Right cardiac atrium (tissue), 5 donors: ENCODE measurements at places on chromosomes 7 and 10. TPM values are rescaled to one million over a fixed set of nuclear protein-coding genes. Genes with fewer than 3 reads are reported as not detected.

- DNase-seq, result no peak
Observed at GRCh38 chr7:105693576-105693975, 112.3 kb upstream of the EFCAB10 start.

DNA sequence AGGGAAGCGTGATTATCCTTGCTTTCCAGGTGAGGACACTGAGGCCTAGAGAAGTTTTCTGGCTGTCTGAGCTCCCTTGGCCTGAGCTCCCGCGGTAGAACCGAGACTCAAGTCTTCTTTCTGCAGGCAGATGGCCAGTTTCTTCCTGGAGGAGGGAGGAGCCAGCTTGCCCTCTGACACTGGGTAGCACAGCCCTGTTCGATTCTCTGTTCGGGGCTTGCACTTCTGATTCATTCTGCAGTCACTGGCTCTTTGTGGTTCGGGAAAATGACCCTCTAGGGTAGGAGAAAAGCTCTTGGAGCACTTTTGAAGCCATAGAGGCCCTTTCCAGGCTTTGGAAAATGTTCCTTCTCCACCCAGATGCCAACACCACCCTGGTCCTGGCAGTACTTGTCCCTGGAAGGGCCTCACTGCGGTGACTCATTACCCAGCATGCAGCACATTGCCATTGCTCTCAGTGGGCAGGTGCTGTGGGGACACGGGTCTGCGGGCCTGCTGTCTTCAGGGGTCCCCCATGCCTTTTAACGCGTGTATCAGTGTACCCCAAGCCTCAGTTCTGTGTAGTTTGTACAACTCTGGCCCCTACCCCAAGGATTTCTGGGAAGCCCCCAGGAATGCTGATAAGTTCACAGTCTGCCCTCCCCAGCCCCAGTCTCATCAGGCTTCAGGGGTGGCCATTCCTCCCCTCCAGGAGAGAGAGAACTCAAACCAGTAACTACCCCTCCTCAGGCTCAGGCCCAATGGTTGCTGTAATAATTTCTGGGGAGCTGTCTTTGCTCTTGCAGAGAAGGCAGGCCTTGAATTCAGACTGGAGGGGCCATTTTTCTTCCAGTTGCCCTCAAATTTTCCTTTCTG lies 11.9 kb downstream of the CHST3 start:
- peak; percentile 61 for DNase-seq

The RASSF4 gene
- 92.1 TPM for total RNA-seq

- DNase-seq, result no peak
Observed at GRCh38 chr7:86257894-86258293, 385.8 kb upstream of the GRM3 start.

The ZNF248 gene
- 18.4 TPM for total RNA-seq

The CWF19L1 gene
- total RNA-seq, result 15.5 TPM

DNA sequence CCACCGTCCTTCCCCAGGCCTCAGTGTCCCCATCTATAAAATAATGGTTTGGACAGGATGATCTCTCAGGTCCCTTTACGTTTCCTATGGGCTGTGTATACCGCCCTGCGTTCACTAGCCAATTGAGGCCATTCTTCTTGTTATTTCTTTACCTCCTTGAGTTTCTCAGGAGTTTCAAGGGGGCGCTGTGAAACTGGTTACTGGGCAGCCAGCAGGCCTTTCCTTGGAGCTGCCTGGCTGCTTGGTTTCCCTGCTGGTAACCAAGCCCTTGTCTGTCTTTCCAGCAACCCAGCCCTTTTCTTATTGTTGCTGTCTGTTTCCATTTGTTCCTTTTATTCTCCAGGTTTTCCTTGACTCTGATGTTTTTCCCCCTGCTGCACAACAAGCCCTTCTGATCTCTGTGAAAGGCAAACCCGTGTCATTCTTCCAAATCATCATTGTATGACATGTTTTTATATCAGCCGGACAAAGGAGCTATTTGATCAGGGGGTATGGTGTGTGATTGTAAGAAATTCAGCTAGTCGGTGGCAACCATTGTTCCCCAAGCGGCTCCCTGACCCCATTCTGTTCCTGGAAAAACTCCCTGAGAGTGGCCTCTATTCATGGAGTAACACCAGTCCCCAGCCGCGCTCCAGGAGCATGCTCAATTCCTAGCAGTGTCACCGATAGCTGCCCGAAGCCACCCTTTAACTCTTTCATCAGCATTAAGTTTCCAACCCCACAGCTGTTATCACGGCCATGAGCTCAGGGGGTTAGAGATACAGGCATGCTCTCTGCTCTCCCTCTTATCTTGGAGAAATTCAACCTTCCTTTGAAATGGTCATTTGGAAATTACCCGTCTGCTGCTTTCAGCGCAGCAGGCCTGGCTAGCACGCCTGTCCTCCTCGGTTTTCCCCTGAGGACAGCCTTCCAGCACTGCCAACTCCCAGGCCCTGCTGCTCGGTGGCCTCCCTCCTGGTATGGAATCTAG lies 26.6 kb downstream of the FGF8 start:
- no peak for DNase-seq

DNA sequence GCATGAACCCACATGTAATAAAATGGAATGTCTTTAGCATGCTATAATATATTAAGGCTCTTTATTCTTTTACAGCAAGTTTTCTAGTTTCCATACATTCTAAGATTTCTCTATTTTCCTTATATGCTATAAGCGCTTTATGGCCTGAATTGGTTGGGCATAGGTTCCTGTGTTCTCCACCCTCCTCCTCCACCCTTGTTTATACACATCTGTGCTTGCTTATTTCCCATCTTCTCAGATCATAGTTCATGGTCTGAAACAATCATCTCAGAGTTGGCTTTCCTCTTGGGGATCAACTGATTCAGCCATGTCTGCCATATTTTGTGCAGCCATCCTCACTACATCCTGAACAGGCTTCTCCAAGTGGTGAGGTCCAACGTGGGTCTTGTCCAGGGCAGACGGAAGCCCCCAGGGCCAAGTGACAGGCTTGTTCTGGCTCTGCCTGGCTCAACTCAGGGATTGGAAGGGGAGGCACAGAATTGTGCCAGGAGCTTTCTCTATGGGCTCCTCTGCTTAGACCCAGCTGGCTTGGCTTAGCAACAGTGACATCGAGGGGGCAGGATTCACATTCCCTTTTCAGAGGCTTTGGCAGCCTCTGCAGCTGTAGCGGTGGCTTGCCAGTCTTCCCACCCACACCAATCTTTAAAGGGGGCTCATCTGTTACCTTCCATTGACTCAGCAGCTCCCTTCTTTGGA lies 327.3 kb downstream of the PTEN start:
- peak; percentile 43 for DNase-seq

DNA sequence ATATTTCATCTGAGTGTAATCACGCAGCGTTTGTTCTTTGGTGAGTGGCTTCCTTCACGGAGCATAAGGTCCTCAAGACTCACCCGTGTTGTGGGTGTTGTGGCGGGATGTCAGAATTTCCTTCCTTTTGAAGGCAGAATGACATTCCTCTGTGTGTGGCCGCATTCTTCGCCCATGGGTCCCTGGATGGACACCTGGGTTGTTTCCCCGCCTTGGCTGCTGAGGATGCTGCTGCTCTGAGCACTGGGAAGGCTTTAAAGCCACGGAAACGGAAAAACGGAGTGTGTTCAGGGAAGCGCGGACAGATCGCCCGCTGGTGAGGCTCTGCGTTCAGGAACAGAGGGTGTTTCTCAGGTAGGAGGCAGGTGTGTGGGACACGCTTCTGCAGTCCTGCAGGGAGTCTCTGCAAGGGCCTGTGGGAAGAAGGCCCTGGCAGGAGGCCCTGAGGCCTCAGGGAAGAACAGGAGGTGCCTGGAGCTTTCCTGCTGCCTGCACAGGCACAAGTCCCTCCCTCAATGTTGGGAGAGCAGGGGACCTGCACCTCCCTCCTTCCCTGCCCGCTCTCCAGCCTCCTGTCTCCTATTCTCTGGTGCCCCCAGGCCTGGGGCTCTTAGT lies 35.7 kb upstream of the SHH start:
- DNase-seq, result no peak

GRCh38 chr7:148306759-148307158 lies 283.8 kb upstream of the C7orf33 start:
- DNase-seq, result no peak

DNA sequence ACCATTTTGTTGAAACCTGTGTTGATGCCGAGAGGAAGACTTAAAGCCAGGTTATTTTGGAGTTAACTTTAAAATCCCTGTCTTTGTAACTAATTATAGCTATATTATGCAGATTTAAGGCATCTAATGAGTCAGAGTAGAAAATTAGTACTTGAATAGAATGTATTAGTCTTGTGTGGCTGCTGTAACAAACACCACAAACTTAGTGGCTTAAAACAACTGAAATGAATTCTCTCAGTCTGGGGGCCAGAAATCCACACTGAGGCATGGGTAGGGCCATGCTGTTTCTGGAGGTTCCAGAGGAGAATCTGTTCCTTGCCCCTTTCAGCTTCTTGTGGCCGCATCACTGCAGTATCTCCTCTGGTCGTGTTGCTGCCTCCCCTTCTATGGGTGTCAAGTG lies 8.5 kb upstream of the KLF6 start:
- DNase-seq, result no peak

The TMEM176B gene
- 316 TPM for total RNA-seq

DNA sequence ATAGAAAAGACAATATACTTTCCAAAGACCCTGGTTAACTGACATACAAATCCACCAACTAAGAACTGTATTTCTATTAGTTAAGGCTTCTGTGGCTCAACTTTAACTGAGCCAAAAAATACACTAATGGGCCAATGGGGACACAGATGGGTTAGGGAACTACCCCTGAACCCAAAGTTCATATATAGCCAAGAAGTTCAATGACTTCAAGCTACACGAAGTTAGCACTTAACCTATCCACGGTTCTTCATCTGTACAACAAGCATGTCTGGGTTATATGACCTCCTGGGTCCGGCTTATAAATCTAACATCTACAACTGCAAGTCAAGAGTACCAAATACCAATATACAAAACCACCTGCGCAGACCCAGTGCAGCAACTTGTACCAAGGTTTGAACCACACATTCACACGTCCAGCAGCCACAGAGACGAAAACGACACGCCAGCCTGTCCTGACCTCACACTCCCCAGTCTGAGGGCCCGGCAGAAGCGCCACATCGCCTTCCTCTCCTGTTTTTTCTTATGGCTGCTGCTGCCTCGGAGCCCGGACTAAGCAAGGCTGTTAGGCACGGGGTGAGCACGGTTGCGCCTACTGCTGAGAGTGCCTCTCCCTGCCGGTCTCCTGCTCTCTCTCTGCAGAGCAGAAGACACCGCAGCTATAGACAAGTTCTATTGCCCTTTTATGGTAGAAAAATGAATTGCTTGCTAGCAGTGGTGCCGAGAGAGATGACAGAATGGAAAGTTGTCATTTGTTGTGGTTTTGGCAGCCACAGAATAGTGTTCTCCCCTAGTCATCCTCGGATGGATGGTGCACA lies 86.3 kb downstream of the RNF216 start:
- DNase-seq, result peak; percentile 74

- DNase-seq, result no peak
Observed at GRCh38 chr10:133158756-133159610, 1.0 kb upstream of the KNDC1 start.

The ZNF783 gene
- 7.4 TPM for total RNA-seq

DNA sequence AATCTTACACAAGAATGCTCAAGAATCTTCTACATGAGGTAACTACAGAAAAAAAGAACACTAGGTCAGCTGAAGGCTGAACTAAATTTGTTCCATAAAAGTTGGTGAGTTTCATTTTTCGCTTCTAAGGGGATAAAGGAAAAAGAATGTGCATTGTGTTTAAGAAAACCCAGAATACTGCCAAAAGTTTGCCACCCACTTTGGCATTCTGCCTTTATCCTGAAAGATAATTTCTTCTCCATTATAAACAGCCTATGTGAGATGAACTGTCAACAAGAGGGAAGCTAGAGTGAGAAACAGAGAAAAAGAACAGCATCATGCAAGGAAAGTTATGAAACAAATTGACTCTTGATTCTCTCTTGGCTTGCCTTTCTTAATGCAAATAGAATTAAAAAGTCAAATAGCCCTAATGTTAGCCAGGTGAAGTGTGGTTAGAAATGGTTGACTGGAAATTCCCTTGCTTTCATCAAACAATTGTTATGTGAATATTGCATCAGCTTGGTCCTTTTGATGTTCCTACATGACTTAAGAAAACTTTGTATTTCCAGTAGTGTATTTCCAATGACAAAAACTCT lies 25.8 kb downstream of the STEAP1 start:
- no peak for DNase-seq

DNA sequence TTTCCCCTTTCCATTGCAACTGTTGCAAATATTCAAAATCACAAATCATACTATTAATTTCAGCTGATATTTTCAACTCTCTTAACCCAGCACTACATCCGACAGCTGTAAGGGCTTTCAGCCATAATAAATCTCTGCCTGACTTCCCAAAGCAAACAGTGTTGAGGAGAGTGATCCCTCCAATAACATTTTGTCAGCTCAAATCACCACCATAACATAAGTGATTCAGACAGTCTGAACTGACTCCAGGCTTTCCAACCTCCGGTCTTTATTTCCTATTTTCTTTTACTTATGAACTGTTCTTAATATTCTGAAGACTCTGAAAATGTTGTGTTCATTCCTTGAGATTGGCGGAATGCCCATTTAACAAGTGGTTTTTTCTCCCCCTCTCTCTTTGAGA lies 1085.9 kb downstream of the GATA3 start:
- no peak for DNase-seq

DNA sequence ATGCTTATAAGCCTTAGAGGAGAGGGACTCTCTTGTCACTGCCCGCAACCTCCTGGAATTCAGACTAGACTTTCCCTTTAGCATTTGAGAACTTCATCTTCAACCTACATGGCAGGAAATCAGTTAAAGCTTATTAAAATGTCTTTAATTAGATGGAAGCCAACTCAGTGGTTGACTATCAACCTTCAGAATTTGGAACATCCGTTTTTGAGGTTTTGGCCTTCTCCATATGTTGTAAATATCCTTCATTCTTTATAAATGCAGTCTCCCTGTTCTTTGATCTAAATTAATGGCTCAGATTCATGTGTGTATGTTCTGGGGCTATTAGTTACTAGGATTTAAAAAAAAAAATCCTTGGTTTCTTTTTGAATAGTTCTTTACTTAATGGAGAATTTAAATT lies 85.0 kb downstream of the ANKRD61 start:
- DNase-seq, result no peak

DNA sequence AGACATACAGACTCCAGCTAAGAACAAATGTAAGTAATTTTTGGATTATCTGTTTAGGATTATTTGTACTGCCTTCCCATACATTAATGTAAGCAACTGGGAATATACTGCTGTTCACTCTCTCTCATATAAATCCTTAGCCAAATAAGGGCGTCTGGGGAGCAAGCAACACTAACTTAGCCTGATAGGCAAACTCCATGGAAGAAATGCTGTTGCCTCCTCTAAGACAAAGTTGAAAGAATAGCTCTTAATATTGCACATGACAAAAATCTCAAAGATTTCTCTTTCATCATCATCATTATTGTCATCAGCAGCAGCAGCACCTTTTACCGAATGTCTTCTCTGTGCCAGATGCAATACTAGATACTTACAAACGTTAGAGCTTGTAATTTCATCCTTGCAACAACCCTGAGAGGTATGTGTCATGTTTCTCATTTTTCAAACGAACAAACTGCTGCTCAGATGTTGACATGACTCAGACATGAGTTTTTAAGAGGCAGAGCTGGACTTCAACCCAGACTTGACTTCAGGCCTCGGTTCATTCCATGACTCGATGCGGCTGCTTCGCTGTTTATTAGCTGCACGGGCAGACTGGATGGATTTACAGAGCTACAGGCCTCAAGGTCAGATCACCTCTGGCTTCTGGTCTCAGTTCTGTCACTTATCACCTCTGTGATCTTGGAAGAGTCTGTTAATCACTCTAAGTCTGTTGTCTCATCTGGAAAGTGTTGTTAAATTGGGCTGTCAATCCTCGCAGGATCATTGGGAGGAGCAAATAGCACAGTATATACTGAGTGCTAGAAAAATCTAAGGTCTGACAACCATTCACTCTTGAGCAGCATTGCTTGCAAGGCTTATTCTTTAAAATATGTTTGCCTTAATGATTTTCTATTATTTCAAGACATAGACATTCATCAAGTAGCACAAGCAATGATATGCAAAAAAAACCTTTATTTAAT lies 126.3 kb upstream of the CELF2 start:
- no peak for DNase-seq
